ENCODE measurements at places on chromosomes 5 and 9. TPM values are rescaled to one million over a fixed set of nuclear protein-coding genes. Genes with fewer than 3 reads are reported as not detected.

Gene LHX3
- not detected for total RNA-seq

Gene ORM1
- not detected for total RNA-seq

Gene GARIN3
- not detected for total RNA-seq

Gene EEIG1
- 32.4 TPM for total RNA-seq

Gene KCTD16
- total RNA-seq, result 12.6 TPM

Gene TMEM171
- total RNA-seq, result 0.90 TPM

Gene FLT4
- not detected for total RNA-seq

Gene DND1
- total RNA-seq, result not detected

Gene ARHGEF39
- total RNA-seq, result 3.9 TPM

Gene GPX3
- total RNA-seq, result 53.1 TPM

Gene TAS2R1
- not detected for total RNA-seq

Gene GHR
- 4.3 TPM for total RNA-seq

Gene SPOCK1
- 174 TPM for total RNA-seq

Gene RLN2
- not detected for total RNA-seq

Gene LCN9
- total RNA-seq, result not detected

Gene FOXD4L6
- total RNA-seq, result not detected

Gene IQGAP2
- 2.5 TPM for total RNA-seq

Gene FOXD4
- 0.27 TPM for total RNA-seq

Gene CCNO
- total RNA-seq, result 0.18 TPM

Gene CAMLG
- total RNA-seq, result 42.4 TPM

Gene LECT2
- not detected for total RNA-seq
